Gastroesophageal sphincter (tissue), 4 donors: ENCODE measurements at places on chromosomes 12 and 14.

DNA sequence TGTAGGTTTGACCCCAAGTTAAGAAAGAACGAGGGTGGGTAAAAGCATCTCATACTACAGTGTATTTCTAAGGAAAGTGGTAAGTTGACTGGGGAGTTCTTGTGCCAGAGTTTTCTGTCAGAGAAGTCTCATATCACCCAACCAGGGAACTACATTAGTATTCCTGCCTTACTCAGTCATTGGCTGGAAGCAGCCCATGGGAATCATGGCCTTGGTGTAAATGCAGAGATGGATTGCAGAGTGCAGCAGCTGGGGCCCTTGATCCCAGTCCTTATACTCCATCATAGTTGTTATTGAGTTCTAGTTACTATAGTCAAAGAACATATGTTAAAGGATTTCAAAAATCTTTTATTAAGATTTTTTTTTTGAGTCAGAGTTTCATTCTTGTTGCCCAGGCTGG lies 105.8 kb downstream of the MNAT1 start:
- no peak for ATAC-seq

- ATAC-seq = no peak
Observed at GRCh38 chr14:89466484-89466883, 49.5 kb upstream of the FOXN3 start.

DNA sequence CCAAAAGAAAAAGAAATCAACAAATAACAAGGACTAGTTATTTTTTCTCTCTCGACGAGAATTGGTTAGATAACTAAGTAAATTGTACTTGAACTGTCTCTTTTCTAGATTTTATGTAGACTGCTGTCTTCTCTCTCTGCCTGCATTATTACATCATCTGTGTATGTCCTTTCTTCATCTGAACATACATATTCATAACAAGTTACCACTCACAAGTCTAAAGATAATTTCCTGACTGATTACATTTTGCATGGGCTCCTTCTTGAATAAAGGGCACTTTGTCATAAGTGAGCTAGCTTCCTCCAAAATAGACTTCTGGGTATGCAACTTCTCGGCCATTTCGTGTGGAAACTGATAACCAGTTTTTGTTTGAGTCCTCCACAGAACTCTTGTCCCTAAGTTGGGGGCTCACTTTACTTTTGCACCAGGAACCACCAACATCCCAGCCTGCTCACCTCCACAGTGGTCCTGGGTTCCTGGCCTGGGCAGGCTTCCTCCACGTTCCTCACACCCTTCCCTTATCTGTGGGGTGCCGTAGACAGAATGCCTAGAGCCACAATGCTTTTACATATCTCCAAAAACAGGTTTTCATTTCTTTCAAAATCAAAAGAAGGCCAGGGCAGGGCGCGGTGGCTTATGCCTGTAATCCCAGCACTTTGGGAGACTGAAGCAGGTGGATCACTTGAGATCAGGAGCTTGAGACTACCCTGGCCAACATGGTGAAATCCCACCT lies 6.2 kb upstream of the DDX47 start:
- no peak for ATAC-seq

GRCh38 chr14:76491172-76491930 lies 115.4 kb downstream of the ESRRB start:
- no peak for ATAC-seq

GRCh38 chr14:106067935-106068334 lies 541.6 kb downstream of the TMEM121 start:
- ATAC-seq = no peak

- ATAC-seq = no peak
Observed at GRCh38 chr12:85569261-85569660, 266.9 kb downstream of the RASSF9 start.

- ATAC-seq = peak; percentile 85
Observed at GRCh38 chr12:68303850-68304249, 28.3 kb downstream of the MDM1 start.
